ENCODE measurements at places on chromosomes 3 and 15.

DNA sequence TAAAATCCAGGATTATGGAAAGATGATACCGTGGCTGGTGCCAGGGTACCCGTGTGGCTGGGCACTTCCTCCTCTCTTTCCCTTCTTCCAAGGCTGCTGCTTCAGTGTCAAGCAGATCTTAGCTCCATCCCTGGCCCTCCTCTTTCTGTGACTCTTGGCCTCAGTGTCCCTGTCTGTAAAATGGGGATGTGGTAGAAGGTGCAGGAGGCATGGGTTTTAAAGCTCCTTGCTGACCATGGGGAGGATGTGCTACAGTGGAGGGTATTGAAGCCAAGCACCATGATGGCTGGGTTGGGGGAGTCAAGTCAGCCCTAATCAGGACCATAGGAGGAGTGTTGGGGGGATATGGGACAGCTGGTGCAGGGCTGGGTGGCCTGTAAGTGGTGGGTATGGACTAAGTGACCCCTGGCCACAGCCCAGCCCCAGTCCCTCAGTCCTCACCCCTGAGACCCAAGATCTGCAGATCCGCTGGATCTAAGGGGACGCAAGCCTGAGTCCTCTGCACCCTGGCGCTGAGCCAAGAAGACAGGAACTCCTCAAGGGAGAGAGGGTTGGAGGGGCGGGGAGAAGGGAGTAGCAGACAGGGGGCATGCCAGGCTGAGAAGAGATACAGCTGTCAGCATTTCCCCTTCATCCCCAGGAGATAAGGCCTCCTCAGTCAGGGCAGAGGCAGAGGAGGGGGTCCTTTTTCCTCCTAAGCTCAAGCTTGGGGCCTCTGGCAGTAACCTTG lies 12.0 kb downstream of the PTH1R start:
- DNase-seq = no peak

DNA sequence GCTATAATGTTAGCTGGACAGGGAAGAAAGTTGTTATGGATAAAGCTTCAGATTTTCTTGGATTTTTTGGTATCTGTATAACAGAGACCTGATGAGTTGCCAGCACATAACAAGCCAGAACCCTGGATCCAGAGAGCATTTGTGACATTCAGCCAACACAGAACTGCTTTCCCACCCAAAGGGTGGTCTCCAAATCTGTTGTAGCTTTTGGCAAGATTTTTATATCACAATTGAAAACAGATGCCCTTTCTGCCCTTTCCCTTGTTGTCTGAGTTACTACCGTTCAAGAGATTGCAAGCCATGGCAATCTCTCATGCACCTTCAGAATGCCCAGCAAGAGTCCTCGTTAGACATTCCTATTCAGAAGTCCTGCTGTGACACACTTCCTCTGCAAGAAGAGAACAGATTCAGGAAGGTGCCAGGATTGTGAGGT lies 107.6 kb upstream of the FGF7 start:
- no peak for DNase-seq

DNA sequence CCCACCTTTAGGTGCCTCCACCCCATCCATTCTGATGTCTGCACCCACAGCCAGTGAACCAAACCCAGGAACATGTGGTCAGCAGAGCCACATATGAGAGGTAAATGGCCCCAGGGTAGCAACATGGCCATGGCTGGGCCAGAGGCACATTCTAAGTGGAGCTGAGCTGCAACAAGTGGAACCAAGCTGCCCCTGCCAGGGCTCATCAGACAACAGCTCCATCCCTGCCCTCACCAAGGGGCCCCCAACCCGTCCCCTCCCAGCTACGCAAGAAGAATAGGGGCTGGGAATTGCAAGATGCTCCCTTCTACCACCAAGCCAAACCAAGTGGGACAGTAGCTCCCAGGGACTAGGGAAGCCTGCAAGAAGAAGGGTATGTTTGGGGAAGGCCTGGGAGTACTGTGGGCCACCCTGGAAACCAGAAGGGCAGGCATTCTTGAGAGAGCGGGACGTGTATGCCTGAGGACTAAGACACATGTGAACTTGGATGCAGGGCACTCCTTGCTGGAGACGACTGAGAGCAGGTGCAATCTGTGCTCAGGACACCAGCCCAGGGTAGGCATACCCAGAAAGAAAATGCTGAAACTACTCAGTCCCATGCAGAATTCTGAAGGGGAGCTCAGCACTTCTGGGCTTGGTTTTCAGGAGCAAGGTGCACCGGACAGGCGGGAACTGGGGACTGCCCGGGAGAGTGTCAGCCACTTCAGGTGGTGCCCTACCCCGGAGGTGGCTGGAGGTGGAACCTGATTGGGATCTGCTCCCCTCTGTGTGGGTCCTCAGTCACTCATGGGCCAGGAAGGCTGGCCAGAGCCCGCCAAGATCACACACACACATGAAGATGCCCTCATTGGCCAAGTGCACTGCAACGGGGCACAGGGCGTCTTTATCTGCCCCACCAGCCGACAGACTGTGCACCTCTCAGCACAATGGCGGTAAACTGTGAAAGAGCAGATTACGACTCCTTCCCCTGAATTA lies 9.5 kb downstream of the MYL3 start:
- no peak for DNase-seq

GRCh38 chr15:69232765-69233164 lies 65.9 kb upstream of the PAQR5 start:
- DNase-seq = no peak

DNA sequence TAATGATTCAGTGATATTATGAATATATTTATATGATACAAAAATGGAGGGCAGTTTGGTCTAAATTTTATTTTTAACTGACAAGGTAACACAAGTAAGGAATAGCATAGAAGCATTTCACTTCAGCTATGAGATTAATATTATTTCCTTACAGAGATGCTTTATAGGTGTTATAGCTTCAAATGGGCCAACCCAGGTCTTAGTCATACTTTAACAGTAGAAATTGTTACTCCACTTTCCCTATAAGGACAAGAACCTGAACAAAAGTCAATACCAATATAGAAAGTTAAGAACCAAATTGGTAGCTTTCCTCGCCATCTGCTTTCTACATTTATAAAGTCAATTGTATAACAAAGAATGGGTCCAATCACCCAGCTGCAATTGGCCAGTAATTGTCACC lies 570.6 kb downstream of the FOXP1 start:
- no peak for DNase-seq

DNA sequence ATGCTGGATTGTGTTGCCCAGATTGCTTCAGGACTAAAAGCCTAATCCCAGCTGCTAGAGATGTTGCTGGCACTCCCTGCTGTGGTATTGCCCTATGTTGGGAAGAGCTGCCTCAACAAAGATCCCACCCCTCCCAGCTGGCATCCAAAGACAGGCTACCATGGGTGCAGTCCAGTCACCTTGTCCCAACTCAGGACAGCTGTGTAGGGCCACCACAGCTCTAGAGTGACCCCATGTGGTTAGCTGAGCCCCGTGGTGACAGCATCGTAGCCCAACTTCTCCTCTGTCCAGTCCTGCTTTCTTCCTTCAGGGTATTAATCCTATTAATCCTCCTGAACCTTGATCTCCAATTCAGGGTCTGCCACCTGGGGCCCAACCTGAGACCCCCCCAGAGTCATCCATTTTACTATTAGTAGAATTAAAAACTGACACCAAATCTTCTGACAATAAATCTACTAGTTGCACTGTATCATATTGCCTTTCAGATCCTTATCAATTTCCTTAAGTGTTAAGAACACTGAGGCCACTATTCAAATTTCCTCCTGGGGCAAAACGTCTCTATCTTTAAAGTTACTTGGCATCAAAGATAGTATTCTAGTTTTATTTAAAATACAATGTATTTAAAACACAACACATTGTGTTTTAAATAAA lies 83.5 kb downstream of the AQP9 start:
- no peak for DNase-seq

GRCh38 chr15:31328969-31329639 lies 2.5 kb downstream of the KLF13 start:
- peak; percentile 56 for DNase-seq

GRCh38 chr3:188217011-188217463 lies 63.1 kb downstream of the LPP start:
- DNase-seq = no peak

DNA sequence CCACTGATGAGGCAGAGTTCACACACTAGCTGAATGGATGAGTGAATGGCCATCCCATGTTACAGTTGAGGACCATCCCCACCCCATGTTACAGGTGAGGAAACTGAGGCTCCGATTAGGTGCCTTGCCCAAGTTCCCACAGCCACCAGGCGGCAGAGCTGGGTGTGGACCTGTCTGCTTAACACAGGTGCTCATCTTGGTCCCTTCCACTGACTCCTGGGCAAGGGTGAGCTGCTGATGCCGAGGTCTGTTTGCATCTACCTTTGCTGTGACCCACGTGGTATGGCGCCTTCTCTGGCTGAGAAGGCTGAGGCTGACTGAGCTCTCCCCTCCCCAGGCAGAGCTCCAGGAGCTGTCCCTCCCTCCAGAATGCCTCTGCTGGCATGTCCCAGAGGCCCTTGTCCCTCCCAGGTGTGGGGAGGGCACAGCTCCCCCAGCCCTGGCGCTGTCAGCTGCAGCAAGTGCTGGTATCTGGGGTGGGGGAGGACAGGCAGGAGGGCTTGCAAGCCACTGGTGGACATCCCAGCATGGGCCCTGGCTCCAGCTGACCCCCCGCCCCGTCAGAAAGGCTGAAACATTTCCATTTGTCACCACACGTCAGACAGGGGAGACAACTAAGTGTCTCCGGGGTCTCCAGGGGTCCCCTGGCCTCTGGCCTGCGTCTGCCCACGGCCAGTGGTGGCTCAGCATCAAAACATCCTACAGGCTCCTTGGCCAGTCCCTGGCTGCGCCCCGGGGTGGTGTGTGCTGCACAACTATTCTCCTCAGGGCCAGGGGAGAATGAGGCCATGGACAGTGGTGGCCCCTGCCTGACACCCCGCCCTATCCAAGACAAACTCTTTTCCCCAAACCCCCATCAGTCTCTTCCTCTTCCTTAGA lies 105.4 kb downstream of the ADCY5 start:
- no peak for DNase-seq

- DNase-seq = no peak
Observed at GRCh38 chr3:43674345-43675085, 16.2 kb upstream of the ABHD5 start.

GRCh38 chr3:168047190-168047795 lies 48.4 kb downstream of the GOLIM4 start:
- DNase-seq = peak; percentile 26

GRCh38 chr15:67820992-67821783 lies 4.1 kb upstream of the SKOR1 start:
- DNase-seq = no peak

GRCh38 chr3:16134173-16134928 lies 40.1 kb upstream of the GALNT15 start:
- DNase-seq = no peak

DNA sequence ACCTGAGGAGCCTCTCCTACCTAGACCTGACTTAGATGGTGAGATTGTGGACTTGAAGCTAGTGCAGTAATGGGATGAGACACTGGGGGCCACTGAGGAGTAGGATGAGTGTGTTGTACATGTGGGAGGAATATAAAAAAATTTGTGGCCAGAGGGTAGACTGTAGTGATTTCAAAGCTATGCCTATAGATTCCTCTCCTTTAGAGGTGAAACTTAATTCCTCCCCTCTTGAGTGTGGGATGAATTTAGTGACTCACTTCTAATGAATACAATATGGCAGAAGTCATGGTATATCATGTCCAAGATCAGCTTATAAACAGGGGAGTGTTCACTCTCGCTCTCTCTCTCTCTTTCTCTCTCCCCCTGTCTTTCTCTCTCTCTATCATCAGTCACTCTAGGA lies 6.7 kb downstream of the ZNF860 start:
- no peak for DNase-seq

DNA sequence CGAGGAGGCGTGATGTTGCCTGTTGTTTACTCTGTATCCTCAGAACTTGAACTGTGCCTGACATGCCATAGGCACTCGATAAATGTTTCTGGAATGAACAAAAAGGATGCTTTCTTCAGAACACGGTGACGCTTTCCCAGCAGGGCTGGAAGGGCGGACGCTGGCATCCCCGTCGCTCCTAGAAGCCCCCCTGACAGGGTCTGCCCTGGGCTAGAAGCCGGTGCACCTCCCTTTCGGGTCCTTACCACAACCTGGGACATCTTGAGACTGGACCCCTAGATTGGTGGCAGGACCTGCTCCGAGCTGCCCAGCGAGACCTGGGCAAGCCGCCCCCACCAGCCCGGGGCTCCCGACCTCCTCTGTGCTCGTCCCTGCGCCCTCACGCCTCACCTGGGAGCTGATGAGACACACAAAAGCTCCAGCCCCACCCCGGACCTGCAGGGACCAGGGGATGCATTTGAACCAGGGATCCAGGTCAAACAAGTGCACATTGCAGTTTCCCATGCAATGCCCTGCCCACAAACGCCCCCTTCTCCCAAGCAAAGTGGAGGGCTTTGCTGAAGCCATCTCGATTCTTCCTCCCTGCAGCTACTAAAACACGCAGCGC lies 131.2 kb upstream of the MEF2A start:
- DNase-seq = no peak

All from GM06990 (cell line).